Neural progenitor cell (in vitro differentiated cells): ENCODE measurements at places on chromosomes 5 and 9. TPM values are rescaled to one million over a fixed set of nuclear protein-coding genes. Genes with fewer than 3 reads are reported as not detected.

The C1QTNF3 gene
- 4.8 and 6.4 TPM in 2 replicates for total RNA-seq

- no peak overlapping the region for H3K4me3 ChIP-seq
- no peaks in the 10 kb centered on the region for H3K27me3 ChIP-seq
- H3K36me3 ChIP-seq, result no peaks in the 10 kb centered on the region
- DNase-seq, result no peak
- no peak overlapping the region for H3K27ac ChIP-seq
Observed at GRCh38 chr9:88923653-88924288, 67.5 kb upstream of the S1PR3 start.

DNA sequence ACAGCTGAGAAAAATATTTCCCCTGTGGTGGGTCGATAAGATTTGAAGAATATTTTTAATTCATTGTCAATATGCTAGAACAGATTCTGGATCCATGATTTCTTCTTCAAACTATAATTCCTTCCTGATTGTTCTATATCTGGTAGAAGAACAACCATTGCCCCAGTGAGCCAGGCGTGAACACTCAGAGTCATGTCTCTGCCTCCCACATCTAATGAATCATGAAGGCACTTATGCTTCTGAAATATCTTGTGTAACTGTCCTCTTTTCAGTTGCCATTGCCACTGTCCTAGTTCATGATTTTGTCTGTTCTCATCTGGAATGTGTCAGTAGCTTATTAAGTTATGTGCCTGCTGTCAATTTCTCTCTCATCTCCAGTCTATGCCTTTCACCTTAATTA is 40.0 kb downstream of the GABRG2 start:
- H3K27ac ChIP-seq, result no peak overlapping the region
- H3K4me1 ChIP-seq, result no peaks in the 10 kb centered on the region
- H3K27me3 ChIP-seq, result no peaks in the 10 kb centered on the region
- no peak overlapping the region for H3K4me3 ChIP-seq

DNA sequence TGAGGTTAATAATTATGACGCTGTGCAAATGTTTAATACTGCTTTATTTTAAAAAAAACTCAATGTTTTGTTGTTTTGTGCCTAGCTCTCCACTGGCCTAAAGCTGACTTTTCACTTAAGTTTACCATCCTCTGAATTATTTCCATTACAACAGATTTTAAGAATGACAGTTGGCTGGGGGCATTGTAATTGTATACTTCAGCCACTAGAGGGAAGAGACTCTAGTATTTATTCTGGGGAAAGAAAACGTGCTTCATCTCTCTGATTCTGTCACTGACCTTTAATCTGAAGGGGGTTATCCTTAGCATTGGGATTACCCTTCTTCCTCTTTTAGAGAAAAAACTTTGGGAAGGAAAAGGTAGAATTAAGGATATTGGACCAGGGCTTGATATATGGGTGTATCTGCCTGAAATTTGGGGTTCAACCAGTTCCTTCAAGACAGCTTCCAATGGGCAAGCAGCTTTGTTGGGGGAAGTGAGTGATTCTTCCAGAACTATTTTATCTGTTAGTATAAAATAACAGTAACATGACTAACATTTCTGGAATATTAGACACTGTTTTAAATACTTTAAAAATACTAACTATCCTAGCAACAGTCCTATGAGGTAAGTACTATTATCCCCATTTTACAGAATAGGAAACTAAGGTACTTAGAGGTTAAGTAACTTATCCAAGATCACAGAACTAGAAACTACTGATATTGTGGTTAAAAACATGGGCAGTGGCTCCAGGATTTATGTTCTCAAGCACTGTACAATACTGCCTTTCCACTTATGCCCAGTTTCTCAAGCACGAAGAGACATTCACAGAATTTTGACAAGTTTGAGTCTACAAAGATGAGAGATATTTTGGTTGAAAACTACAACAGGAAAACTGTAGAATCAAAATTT is 208.4 kb downstream of the CD180 start:
- H3K27me3 ChIP-seq, result no peaks in the 10 kb centered on the region
- no peak overlapping the region for H3K4me3 ChIP-seq
- H3K4me1 ChIP-seq, result peaks cover 7% of the 10 kb centered on the region
- H3K36me3 ChIP-seq, result no peaks in the 10 kb centered on the region
- H3K27ac ChIP-seq, result no peak overlapping the region

DNA sequence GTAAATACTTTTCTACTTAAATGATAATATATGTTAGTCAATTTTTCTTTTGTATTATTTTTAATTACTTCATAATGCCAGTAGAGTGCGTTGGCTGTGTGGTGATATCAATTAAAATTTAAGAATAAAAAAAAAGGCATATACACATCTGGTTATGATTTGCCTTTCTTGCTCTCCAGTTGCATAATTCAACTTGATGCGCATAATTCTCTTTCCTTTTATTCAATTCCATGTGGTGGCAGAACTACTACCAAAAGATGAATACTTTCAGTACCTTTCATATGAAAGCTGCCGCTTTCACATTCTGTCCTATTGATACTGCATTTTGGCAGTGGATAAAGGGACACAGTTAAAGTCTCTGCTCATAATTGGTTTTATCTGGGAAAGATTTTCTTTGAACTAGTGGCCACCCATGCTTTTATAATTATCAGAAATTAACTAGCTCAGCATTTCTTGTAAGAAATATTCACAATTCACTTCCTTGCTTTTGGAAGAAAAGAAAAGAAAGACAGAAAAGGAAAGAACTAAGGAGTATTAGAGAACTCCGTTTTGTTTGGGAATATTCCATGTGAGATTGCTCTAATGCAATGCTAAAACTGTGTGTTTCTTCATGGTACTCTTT is 12.3 kb upstream of the ADGRV1 start:
- no peaks in the 10 kb centered on the region for H3K27me3 ChIP-seq
- no peak overlapping the region for H3K4me3 ChIP-seq
- no peaks in the 10 kb centered on the region for H3K36me3 ChIP-seq
- no peak for DNase-seq
- no peak overlapping the region for H3K27ac ChIP-seq

DNA sequence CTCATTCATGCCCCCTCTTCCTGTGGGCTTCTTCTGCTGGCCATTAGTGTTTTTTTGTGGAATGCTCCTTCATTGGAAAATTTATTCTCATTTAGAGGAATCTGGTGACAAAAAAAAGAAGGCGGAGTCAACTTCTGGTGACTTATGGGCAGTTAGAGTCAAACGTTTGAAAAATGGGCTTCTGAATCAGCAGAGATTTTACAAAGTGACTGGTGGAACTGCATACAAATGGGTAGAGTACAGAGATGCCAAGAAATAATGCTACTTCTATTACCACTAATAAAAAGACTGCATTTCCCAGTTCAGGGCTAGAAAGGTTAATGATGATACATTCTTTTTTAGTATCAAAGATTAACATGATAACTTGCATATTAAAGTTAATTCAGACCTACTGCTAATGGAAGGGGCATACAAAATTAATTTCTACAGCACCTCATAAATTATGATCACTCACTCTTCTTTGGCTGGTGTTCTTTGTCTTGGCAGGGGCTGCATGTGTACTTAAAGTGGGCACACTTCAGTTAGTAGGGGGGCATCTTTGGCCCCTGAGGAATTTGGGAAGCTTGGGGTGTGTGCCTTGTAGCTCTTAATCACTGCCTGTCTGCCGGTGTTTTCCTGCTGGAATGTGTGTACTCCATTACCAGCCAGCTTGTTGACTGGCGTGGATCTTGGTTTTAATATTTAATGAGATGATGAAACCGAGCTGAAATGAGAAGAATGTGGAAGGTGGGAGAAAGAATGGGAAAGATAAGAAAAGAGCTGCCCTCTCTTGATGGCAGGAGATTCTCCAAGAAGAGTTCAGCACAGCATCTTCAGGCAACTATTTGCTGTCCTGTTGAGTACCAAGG is 148.9 kb downstream of the DOCK2 start:
- no peak for DNase-seq
- H3K27me3 ChIP-seq, result no peaks in the 10 kb centered on the region
- H3K27ac ChIP-seq, result no peak overlapping the region
- H3K36me3 ChIP-seq, result no peaks in the 10 kb centered on the region
- H3K4me1 ChIP-seq, result no peaks in the 10 kb centered on the region
- no peak overlapping the region for H3K4me3 ChIP-seq

DNA sequence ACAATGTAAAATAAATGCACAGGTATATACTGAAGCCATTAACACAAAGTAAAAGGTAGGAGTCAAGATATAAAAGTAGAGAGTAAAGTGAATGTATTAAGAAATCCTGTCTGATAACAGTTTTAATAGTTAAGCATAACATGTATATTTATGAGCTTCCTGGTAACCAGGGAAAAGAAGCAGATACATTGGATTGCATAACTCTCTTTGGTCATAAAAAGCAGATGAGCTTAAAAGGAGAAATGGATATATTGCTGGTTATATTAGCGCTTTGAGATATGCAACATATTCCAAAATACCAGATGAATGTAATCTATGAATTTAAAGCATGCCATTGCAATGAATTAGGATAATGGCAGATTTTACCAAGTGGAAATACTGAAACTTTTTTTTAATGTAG is 6.2 kb upstream of the TNFSF8 start:
- no peak for DNase-seq
- H3K27me3 ChIP-seq, result peaks cover 84% of the 10 kb centered on the region
- no peak overlapping the region for H3K27ac ChIP-seq
- no peaks in the 10 kb centered on the region for H3K36me3 ChIP-seq
- H3K4me1 ChIP-seq, result no peaks in the 10 kb centered on the region
- no peak overlapping the region for H3K4me3 ChIP-seq

DNA sequence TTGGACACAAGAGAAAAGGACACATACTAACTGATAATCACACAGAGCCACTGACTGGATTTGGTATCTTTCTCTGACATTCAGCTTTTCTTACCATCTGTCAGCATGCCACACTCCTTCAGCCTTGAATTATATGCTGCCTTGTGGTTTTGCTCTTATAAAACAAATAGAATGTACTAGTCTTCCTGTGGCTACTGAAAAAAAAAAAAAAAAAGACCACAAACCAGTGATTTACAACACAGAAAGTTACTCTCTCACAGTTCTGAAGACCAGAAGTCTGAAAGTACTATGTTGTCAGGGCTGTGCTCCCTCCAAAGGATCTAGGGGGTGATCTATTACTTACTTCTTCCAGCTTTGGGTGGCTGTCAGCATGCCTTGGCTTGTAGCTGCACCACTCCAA is 82.3 kb downstream of the THBS4 start:
- DNase-seq, result no peak
- no peak overlapping the region for H3K27ac ChIP-seq
- no peaks in the 10 kb centered on the region for H3K27me3 ChIP-seq
- peaks cover 4% of the 10 kb centered on the region for H3K4me1 ChIP-seq
- no peak overlapping the region for H3K4me3 ChIP-seq
- H3K36me3 ChIP-seq, result no peaks in the 10 kb centered on the region

DNA sequence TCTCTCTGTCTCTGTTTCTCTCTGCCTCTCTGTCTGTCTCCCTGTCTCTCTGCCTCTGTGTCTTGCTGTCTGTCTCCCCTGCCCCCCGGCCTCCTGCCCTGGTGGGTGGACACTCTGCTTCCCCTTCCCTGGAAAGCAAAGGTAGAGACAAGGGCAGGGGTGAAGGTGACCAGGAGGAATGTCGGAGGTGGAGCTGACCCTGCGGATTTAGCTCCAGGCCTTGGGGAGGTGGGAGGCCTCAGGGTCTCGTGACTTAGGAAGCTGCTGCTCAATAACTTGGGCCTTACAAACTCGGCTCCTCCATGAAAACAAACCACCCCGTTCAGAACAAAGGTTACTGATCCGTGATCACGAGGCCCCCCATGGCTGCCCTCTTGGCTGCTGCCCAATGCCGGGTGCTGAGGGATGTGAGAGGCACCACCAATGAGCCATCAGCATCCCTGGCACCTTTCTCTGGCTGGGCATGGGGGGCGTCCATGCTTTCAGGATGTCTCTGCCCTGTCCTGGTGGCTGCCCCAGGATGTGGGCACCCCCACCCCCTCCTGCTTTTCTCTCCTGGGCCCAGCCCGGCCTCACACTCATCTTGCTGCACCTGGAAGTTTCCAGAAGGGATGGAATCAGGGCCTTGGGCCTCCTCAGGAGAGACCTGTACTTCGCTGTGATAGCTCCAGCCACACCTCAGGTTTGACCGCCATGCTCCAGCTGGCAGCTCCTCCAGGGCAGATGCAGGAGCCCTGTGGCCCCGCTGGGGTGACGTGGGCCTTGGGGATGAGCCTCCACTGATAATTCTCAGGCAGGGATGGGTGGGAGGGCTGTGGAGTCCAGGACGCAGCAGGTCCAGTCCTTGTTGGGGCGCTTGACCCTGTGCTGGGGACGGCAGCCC is 14.8 kb upstream of the SLC6A19 start:
- DNase-seq, result no peak
- H3K27ac ChIP-seq, result no peak overlapping the region
- peaks cover 5% of the 10 kb centered on the region for H3K4me1 ChIP-seq
- no peak overlapping the region for H3K4me3 ChIP-seq

- H3K4me3 ChIP-seq, result no peak overlapping the region
- no peak overlapping the region for H3K27ac ChIP-seq
- H3K36me3 ChIP-seq, result no peaks in the 10 kb centered on the region
- peaks cover 32% of the 10 kb centered on the region for H3K4me1 ChIP-seq
- DNase-seq, result no peak
Observed at GRCh38 chr9:8287970-8288369, 488.4 kb upstream of the DMAC1 start.

DNA sequence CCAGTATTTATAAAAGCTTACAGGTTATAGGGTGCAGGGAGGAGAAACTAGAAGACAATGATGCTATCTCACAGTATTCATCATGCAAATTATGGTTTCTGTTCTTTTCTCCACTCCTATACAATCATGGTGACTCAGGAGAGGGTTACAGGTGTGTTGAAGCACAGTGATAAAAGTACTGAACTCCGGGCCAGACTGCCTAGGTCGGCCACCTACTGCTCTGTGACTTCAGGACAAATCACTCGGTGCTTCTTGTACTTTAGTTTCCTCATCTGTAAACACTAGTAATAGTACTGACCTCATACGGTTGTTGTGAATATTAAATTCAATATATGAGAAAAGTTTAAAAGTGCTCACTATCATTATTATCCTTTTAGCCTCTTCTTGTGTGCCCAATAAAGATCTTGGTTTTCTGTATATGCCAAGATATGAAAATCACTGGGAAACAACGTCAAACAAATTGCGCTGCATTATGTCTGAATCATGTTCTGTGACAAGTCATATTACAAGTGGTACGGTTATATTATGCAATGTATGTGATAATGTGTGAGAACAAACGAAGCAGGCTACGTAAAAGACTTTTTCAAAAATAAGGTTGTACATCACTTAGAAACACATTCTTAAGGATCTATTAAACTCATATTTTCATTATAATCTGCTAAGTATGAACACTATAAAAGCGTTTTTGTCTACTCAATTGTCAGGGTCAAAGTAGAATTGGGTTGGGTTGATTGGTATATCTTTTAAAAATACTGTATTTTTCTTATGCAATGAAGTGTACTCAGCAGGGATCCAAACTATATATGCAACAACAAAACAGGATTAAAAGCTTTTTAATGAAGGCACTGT is 153.3 kb downstream of the EFNA5 start:
- no peak for DNase-seq
- no peak overlapping the region for H3K4me3 ChIP-seq
- no peaks in the 10 kb centered on the region for H3K27me3 ChIP-seq
